COR-L47 (cell line): ENCODE measurements at places on chromosomes 7 and 10.

DNA sequence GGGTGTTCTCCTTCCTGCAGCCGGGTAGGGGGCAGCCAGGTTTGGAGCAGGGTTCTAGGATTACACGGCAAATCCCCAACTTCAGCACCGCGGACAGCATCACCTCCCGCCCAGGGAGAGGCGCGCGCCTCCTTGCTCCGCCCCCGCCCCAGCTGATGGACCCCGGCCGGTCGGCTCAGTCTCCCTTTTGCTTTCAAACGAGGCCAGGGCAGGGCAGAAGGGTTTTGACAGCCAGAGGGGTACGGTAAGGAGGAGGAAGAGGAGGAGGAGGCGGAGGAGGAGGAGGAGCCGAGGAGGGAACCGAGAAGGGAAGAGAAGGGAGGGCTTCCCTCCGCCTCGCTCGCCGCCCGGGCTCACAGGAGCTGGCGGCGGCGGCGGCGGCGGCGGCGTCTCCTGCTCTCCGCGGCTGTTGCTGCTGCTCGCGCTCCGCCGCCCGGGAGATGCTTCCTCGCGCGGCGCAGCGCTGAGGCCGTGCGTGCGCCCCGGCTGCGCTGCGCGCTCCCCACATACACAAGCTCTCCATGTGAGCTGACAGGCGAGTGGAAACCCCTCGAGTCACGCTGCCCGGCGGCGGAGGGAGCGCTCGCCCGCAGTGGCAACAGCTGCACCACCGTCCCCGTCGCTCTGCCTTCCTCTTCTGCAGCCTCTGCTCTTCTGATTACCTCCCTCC, 615 bp upstream of the CNTNAP2 start:
- peak; percentile 78 for DNase-seq

DNA sequence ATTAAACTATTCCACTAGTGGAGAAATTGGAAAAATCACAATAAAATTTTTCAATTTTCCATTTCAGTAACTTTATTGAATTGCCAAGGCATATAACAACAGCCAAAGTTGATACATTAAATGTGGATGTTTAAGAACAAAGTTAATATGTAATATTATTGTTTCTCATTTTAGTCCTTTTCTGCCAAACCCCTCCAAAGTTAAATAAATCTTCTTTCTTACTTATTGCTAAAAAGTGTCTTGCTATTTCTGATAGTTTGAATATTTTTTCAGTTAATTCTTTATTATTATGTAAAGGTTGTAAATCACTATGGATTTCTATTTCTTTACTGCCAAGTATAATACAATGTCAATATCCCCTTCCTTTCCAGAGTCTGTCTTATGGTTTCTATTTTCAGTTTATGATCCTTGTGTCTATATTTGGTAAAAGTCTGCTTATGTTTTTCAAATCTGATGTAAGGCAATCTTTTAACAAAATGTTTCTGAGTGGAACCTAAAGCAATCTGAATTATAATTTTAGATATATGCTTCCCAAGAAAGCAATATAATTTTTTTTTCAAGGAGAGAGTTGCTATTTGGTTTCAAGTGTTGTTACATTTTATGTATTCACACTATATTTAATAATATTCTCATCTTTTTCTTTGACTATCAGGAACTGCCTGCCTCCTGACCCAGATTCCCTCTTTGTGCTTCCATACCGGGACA, 80.3 kb upstream of the RHOBTB1 start:
- no peak for DNase-seq

DNA sequence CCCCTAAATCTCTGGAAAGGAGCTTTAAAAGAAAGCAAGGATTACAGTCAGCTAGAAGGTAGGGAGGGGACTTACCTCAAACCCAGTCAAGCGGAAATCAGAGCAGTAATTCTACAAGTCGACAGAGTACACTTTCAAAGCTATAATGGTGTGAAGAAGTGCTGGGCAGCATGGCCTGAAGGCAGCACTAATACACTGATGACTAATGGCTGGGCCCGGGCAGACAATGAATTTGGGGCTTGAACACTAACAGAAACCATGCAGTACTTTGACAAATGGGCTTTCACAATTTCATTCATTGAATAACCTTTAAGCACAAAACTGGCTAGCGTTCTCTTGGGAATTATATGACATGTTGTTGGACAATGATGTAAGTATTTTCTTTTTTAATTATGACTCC, 4.7 kb downstream of the GLI3 start:
- DNase-seq, result no peak

GRCh38 chr10:102648269-102648888, 4.1 kb downstream of the TRIM8 start:
- no peak for DNase-seq

DNA sequence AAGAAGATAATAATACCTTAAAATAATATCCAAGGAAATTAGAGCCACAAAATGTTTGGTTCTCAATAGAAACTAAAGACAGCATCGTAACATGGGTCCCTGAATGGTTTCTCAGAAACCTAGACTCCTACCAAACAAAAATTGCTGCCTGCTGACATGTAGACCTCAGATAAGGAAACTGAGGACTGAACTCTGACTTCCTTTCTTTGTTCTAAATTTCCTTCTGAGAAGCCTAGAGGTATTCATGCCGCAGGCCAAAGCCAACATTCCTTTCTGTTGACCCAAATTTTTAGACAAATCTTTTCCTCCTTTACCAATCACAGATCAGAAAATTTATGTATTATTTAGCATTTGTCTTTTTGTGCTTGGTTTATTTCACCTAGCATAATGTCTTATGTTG, 816.7 kb upstream of the PHF14 start:
- no peak for DNase-seq

GRCh38 chr10:22316286-22317075, at the start of gene COMMD3:
COMMD3 (plus strand) TSS chr10:22316388; CDS start chr10:22316418, 30 bp downstream.
- peak; percentile 62 for DNase-seq

DNA sequence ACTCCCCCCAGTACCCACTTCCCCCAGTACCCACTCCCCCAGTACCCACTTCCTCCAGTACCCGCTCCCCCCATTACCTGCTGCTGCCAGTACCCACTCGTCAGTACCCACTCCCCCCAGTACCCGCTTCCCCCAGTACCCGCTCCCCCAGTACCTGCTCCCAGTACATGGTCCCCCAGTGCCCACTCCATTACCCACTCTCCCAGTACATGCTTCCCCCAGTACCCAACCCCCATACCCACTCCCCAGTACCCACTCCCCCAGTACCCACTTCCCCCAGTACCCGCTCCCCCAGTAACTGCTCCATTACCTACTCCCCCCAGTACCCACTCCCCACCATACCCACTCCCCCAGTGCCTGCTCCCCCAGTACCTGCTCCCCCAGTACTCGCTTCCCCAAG, 550.6 kb downstream of the DNAJB6 start:
- no peak for DNase-seq

- no peak for DNase-seq
Measured at GRCh38 chr10:99368646-99369045, 39.5 kb downstream of the CNNM1 start.

- DNase-seq, result no peak
Measured at GRCh38 chr7:13540429-13540828, 449.0 kb downstream of the ETV1 start.

GRCh38 chr10:123496375-123496774, 169.8 kb upstream of the GPR26 start:
- peak; percentile 44 for DNase-seq

DNA sequence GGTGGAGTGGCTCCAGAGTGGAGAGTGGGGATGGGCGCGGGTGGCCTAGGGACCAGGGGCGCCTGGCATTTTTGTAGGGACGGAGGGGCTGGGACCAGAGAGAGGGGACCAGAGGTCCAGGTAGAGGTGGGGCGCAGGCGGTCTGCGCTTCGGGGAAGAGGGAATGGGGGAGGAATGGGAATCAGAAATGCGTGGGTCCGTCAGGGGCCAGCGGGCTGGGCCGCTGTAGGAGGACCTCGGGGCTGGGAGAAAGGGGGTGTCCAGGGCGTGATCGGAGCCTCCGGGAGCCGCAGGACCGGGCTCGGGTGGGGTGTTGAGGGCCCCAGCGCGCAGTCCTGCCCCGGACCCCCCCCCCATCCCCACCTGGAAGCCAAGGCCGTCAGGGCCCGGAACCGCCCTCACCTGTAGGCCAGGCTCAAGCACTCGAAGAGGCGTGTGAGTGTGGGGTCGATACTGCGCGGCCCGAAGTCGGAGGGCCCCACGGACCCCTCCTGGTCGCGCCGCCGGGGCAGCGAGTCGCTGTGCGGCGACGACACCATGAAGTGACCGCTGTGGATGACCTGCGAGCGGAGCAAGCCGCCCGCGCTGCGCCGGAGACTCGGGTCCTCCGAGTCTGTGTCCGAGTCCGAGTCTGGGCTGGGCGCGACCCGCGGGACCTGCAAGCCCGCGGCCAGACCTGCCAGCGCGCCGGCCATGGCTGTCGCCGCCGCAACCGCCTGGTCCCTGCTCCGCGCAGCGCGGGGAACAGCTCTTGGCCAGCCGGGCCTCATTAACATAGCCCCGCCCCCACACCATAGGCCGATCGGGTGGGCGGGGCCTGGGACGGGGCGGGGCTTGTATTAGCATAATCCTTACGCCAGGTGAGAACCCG, at the start of gene MLXIPL:
MLXIPL (minus strand) TSS at position 725 of the 871 bp plus-strand sequence; CDS start at position 695, 30 bp downstream.
- DNase-seq, result peak; percentile 89

DNA sequence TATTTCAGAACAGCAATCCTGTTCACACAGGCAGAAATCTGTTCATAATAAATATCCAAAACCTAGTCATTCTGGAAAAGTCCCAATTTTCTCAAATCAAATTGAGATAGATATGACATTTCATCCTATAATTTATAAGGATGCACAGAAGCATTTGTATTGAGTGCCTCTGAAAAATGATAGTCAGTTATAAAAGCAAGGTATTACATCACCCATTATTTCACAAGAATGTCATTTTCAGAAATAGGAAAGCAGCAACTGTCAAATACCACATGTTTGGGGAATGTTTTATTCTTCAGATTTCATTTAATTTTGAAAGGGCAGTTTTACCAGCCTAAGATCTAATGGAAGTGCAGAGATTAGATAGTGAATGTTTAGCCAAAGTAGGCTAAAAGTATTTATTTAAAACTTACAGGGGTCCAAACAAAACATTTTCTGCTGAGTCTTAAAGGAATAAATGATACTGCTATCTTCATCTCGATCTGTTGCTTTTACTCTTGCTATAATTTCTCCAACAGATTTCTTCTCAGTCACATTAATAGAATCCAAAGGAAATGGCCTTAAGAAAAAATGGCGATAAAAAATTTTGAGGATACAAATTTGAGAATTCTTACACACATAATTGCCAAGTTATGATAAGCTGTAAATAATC, 185.8 kb downstream of the HGF start:
- no peak for DNase-seq

DNA sequence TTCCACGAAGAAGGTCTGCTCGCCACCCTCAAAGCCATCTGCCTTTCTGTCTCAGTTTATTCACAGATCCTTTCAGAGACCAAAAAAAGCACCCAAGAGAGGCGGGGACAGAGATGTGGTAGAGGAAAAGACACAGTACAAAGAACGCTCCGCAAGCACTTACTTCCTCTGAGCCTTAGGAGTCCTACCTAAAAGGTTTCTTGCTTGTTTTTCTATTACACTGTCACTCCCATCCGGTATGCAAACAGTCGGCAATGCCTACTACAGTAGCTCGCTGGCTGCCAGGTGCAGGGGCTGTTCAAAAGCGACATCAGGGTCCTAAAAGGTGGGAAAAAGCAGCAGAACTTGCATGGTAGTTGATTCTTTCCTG, 816 bp downstream of the TECPR1 start:
- DNase-seq, result no peak

- DNase-seq, result no peak
Measured at GRCh38 chr10:44976352-44977198, 2.0 kb downstream of the DEPP1 start.

GRCh38 chr10:4693967-4694366, 132.0 kb upstream of the AKR1E2 start:
- DNase-seq, result no peak

DNA sequence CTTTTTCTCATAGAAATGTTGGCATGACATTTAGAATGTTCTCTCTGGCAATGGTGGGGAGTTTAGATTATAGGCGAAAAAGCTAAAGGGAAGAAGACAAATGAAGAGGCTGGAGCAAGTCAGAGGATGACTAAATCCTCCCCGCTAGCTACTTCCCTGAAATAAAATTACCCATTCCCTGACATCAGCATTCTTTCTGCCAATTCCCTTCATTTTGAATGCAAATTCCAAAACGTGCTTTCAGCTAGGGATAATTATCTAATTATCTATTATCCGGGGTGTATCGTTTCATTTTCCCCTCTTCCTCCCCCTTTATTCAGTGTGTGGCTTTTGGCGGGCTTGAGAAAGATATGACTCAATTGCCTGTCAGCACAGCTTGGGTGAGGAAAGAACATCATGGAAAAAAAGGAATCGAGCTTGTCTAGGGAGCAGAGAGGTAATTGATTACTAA, 672.3 kb downstream of the TNS3 start:
- DNase-seq, result no peak

- no peak for DNase-seq
Measured at GRCh38 chr10:117457071-117457810, 82.0 kb upstream of the PDZD8 start.

GRCh38 chr7:155486783-155487508, 29.0 kb downstream of the EN2 start:
- DNase-seq, result no peak

GRCh38 chr7:44673324-44673723, 66.9 kb downstream of the OGDH start:
- no peak for DNase-seq

DNA sequence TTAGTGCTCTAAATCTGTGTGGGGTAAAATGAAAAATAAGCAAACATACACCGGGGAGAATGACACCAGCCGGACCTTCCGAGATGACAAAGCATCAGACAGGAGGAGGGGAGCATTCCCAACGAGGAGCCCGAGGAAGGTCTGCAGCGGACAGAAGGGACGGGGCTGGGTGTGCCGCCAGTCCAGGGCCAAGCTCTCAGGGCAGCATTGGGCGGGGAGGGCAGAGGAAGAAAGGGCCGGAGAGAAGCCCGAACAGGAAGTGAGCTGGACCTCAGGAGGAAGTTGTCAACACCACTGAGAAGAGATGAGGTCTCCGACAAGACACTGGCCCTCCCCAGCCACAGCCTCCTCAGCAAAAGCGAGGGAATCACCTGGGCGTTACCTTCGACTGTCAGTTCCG, 182.6 kb upstream of the RNF32 start:
- no peak for DNase-seq

GRCh38 chr10:65861249-65861648, 1064.6 kb upstream of the LRRTM3 start:
- DNase-seq, result no peak

GRCh38 chr7:730501-731439, 3.7 kb upstream of the PRKAR1B start:
- no peak for DNase-seq

DNA sequence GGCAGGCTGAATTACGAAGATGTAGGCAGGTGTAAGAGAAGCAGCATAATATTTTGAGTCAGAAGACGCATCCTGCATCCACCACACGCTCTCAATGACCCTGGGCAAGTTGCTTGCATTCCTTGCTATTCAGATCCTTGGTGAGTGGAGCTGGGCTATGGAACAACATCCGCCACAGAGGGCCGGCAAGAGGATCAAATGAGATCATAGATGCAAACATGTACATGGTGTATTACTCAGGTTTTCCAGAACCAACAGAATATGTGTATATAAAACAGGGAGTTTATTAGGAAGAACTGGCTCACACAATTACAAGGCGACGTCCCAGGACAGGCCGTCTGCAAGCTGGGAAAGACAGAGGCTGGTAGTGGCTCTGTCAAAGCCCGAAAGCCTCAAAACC, 51.5 kb downstream of the ADAM12 start:
- no peak for DNase-seq
